ENCODE measurements at places on chromosomes 4 and X.

GRCh38 chr4:154120006-154120676 lies 331.3 kb upstream of the SFRP2 start:
- DNase-seq: no peak

GRCh38 chr4:185782523-185782922 lies 29.5 kb downstream of the SORBS2 start:
- DNase-seq: no peak

DNA sequence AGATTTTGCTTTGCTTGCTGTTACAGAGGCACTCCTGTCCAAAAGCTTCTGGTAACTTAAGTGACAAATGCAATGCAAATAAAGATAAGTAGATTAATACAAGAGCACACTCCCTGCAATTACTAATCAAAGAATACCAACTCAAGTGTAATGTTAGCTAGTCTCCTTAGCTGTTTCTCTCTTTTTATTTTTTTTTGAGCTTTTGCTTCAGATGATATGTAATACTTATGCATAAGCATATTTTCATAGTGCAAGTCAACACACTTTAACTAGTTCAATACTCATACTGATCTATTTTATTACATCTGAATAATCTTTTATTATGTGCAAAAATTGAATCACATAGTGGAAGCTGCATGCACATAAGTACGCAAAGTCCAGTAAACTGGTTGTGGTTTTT lies 2.7 kb downstream of the SLC7A11 start:
- DNase-seq: no peak

GRCh38 chr4:149796381-149796780 lies 19.3 kb downstream of the IQCM start:
- no peak for DNase-seq

GRCh38 chrX:148422526-148422925 lies 77.9 kb upstream of the AFF2 start:
- DNase-seq: no peak

GRCh38 chr4:173213296-173213695 lies 44.7 kb downstream of the GALNT7 start:
- no peak for DNase-seq

- no peak for DNase-seq
These were observed 21.5 kb downstream of the RXFP1 start for GRCh38 chr4:158543191-158543590.

- no peak for DNase-seq
These were observed 1.4 kb downstream of the INTU start for GRCh38 chr4:127634181-127634580.
